Activated CD4-positive, alpha-beta T cell treated with anti-CD3 and anti-CD28 coated beads, Interleukin-2, Interleukin-4, amounts not matched to agents 100 ng/mL and 50 ng/mL, durations not matched to agents 16 hours and 8 hours (primary cell): ENCODE measurements at places on chromosomes 11 and 22.

DNA sequence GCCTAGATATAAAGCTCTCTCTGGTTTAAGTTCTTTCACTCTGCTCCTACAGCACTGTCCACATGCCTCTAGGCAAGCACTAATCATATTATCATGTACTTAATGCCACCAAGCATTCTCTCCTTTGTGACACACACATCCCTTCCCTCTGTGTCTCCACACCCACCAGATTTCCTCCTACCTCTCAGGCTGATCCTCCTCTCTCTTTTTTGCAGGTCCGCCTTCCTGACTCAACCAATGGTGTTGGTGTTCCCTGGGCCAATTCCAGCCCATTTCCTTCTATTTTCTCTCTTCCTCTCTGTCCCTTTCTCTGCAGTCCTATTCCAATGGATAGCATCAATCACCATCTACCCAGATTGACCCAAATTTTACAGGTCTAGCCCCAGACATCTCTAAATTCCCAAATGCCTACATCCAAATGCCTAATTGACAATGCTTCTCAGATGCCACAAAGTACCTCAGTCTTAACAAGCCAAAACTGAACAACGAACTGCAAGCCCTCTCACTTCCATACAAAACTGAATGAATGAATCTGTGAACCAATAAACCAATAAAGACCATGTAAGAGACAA, 504 bp upstream of the ZNF215 start:
- DNase-seq, result no peak

DNA sequence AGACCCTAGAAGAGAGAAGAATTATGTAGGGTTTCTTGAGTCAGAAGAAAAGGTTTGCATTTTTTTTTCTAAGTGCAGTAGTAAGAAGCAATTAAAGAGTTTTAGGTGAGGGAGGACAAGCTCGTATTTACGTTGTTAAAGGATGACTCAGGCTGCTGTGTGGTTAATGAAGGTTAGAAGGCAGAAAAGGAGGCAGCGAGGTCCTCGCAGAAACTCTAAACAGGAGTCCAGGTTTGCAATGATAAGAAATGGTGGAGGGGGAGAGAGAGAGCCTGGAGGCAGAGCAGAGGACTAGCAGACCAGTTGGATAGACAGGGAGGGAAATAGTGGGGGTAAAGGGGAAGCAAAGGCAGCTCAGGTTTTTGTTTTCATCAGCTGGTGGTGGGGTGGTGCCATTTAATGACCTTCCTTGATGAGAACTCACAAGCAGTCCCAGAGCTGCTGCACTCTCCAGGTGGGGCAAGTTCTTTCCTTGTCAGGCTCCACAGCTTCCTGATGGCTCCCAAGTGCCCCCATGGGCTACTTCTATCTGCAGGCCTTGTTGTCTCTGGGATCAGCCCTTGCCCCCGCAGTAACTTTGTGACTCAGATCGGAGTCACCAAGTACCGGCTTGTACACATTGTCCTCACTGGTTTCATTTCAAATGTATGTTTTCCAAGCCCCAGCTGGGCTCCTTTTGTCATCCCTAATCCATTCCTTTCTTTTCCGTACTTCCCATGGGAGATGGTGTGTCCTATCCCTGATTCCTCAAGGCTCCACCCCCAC, 8.3 kb upstream of the INSC start:
- no peak for DNase-seq

DNA sequence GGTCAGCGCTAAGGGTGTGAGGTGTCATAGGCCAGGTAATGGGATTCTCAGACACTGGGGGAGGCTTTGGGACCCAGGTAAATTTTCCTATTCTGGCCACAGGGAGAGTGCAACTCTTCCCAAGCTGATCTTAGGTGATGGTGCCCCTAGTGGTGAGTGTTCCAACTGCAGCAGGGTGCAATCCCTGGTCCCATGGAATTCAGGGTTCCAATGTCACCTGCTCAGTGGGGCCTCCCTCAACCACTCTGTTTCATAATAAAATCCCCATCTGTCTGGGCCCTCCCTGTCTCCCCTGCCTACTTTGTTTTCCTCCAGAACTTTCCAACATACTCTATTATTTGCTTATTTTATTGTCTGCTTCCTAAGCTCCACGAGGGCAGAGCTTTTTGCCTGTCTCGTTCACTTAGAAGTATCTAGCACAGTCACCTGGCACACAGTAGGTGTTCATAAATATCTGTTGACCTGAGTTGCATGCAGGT, 2.9 kb upstream of the SGSM1 start:
- peak; percentile 49 for DNase-seq

DNA sequence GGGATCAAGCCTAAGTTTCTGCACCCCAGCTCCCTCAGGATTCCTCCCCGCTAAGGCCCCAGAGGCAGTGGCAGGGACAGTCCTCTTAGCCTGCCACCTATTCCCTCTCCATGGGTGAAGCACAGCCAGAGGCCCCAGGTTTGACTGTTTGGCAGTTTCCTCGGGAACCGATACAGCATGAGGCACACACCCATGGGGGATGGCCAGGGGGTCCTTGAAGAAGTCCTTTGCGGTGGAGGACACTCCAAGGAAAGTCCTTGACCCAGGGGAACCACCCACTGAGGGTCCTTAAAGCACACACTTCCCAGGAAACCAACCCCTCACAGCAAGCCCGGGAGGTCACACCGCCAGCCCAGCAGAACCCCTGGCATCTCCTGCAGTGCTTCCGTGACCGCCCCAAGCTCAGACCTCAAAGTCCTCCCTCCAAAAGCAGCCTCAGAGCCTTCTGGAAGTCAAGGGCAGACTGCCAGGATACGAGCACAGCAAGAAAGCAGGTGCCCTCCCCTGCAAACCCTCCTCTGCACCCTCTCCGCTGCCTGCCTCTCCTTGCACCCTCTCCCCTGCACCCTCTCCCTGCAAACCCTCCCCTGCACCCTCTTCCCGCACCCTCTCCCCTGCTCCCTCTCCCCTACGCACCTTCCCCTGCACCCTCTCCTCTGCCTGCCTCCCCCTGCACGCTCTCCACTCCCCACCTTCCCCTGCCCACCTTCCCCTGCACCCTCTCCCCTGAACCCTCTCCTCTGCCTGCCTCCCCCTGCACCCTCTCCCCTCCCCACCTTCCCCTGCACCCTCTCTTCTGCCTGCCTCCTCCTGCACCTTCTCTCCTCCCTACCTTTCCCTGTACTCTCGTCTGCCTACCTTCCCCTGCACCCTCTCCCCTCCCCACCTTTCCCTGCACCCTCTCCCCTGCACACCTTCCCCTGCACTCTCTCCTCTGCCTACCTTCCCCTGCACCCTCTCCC, 1.4 kb downstream of the SIGIRR start:
- no peak for DNase-seq

GRCh38 chr11:30481330-30481729, 104.8 kb downstream of the MPPED2 start:
- no peak for DNase-seq

- no peak for DNase-seq
Measured at GRCh38 chr11:127875131-127875530, 712.2 kb downstream of the ETS1 start.

GRCh38 chr22:40070701-40071100, 75.9 kb downstream of the FAM83F start:
- no peak for DNase-seq

DNA sequence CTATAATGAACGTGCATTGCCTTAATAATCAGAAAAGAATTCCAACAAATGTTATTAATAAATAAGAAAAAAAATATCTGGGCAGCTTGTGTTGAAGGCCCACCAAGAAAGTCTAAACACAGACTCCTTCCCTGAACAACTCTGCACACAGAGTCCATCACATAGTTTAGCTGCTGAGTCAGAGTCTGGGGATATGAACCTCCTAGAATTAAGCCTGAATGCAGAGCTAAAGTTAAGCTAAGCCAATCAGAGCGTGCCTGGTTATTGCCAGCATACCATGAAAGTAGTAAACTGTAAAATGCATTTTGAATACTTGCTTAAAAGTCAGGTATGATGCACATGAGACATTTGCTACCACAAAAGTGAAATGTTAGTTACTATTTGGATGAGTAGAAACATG, 25.6 kb upstream of the TENM4 start:
- no peak for DNase-seq

DNA sequence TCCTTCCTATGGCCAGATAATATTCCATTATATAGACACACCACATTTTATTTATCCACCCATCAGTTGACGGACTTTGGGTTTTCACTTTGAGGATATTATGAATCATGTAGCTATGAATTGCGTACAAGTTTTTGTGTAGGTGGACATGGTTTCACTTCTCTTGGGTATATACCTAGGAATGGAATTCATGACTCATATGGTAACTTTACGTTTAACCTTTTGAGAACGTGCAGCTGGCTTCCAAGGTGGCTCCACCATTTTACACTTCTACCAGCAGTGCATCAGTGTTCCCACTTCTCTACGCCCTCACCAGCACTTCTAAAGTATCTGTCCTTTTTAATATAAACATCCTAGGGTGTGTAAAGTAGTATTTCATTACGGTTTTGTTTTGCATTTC, 112.0 kb downstream of the PLEKHA7 start:
- peak; percentile 81 for DNase-seq

DNA sequence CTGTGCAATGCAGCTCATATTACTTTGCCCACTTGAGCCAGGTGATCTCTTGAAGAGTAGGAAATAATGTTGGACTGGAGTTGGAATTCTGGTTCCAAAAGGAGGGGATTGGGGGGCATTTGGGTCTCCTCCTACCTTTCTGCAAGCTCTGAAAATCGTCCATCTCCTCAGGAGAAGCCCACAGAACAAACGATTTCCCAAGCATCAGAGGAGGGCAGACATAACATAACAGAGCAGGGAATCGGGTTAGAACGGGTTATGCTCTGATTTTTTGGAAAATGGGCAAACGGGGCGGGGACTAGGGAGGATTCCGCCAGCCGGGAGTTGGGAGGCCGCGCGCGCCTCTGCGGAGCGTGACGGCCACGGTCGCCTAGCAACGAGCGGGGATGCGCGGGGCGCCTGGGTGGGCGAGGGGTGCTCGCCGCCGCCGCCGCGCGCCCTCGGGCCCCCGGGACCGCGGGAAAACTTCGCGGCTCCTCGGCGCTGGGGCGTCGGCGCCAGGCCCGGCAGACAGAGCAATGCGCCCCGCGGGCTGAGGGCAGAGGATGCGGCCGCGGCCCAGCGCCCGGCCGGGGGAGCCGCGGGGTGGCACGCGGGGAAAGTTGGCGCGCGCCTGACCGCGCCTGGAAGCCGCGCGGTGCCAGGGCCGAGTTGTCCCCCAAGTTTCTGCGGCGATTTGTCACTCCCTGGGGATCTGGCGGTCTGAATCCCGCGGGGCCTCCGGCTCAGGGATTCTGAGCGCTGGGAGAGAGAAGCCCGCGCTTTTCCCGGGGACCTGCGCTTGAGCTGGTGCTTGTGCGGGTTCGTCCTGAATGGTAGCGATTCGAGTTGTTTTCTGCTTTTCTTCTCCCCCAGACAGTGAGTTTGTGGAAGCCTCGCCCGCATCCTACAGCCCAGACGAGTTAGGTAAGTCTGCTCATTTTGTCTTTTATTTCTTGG, 27.8 kb upstream of the AMOTL1 start:
- DNase-seq, result no peak
